ENCODE measurements at places on chromosomes 1 and 21.

- DNase-seq = no peak
These were observed 8.2 kb upstream of the NUAK2 start for GRCh38 chr1:205329719-205330118.

DNA sequence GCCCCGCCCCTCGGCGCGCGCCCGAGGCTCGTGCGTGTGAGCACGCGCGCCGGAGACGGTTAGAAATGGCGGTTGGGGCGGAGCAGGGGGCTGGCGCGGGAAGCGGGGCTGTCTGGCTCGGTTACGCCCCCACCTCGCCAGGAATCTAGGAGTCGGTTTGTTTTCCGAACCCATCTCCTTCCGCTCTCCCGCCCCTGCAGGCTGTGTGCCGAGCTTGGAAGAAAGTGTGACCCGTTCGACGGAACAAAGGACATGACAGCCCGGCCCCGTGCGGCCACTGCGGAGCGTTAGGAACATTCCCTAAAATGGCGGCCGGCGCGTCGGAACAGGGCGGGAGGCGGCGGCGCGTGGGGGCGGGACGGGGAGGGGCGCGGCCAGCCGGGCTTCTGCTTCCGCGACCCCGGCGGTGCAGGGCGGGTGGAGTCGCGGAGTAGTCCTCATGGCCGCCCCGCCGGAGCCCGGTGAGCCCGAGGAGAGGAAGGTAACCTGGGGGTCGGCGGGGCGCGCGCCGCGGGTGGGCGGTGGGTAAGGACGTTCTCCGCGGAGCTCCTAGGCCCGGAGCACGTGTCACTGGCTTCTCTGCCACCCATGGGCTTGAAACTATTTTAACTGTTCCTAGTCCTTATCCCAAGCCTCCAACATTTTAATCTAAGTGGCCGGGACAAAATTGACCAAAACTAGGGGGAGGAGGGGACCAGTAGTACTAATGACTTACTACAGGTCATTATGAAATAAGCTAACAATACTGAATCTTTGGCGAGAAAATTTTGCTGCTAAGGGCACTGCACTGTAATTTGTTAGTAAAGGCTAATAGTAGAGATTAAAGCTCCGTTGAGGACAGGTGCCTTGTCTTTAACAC is at the start of gene COX20:
Gene COX20, plus strand, starts transcription at position 383 of the 859 bp plus-strand sequence. Its CDS starts 57 bp downstream, at position 440.
- DNase-seq = peak; percentile 86

GRCh38 chr1:183911285-183911684 is 106.4 kb downstream of the RGL1 start:
- no peak for DNase-seq

DNA sequence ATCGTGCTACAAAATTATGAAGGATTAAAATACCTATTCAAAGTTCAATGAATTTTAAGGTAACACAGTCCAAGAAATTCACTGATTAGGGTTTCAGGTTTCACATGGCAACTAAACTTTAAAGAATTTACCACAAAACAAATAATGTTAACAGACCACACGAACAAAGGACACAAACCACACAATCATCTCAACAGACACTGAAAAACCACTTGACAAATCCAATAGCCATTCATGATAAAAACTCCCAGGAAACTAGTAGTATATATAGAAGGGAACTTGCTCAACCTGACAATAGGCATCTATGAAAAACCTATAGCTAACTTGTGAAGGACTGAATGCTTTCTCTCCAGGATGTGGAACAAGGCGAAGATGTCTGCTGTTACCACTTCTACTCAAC is 21.1 kb upstream of the SH2D5 start:
- no peak for DNase-seq

- DNase-seq = no peak
These were observed 5.7 kb upstream of the PEF1 start for GRCh38 chr1:31650161-31651088.

DNA sequence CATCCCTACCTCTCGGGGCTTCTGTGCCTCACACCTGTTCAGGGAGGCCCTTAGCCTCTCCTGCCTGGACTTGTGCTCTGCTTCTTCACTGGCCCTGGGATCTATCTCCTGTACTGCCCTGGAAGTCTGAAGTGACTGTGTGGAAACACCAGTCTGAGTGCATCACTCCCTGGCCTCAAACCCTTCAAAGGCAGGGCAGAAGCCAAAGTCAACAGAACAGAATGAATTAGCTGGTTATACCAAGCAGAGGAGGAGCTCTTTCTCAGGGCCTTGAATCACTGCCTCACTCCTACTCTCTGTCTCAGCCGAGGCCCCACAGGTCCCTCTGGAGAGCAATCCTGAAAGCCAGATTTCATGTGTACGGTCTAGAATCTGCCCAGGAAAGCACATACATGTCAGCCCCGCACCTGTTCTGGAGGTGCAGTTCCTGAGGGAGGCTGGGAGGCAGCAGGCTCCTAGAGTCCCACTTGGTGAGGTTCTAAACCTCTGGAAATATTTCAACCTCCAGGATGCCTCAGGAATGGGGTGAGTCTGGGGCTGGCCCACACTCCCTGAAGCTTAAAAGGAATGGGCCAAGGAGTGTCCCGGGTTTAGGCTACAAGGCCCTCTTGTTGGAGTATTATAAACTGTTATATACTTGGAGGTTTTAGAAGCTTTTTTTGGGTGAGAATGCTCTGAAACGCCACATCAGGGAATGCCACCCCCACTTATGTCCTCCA is 98.3 kb downstream of the ABCA4 start:
- DNase-seq = no peak
